Stimulated activated CD4-positive, alpha-beta T cell treated with anti-CD3 and anti-CD28 coated beads, Interleukin-1b, Interleukin-23, amount 100 ng/mL, for 1 hour (primary cell): ENCODE measurements at places on chromosomes 11 and 22.

DNA sequence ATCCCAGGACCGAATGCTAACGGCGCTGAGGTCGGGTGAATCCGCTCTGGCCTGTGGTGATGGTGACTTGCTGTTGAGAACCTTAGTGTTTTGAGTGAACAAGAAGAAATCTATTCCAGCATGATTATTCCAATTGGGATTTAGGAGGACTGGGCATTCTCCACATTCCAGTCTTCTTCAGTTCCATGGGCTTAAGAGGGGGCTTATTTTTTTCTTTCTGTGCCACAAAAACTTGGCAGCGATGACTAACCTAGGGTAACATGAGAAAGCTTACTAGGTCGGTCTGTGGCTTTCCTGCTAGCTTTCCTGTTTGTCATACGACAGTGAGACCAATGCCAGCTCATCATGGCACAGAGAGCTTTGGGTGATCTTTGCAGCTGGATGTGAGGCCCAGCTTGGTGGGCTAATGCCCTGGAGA lies 62.9 kb upstream of the ATXN10 start:
- DNase-seq, result no peak

DNA sequence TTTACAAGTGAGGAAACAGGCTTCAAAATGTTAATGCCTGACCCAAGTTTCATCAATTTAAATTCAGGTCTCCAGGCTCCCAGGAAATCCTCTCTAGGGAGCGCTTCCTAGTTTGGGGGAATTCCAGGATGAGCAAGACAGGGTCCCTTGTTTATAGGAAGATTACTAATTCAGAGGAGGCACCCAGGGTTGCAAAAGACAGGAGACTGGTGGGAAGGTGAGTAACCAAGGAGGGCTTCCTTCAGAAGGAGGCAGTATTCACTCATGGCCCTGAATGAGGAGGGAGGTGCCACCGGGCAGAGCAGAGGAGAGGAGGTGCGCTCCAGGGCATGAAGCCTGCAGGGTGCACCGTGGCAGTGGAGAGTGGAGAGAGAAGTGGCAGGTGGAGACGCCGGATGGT lies 1.6 kb downstream of the TMEM132A start:
- DNase-seq, result no peak

DNA sequence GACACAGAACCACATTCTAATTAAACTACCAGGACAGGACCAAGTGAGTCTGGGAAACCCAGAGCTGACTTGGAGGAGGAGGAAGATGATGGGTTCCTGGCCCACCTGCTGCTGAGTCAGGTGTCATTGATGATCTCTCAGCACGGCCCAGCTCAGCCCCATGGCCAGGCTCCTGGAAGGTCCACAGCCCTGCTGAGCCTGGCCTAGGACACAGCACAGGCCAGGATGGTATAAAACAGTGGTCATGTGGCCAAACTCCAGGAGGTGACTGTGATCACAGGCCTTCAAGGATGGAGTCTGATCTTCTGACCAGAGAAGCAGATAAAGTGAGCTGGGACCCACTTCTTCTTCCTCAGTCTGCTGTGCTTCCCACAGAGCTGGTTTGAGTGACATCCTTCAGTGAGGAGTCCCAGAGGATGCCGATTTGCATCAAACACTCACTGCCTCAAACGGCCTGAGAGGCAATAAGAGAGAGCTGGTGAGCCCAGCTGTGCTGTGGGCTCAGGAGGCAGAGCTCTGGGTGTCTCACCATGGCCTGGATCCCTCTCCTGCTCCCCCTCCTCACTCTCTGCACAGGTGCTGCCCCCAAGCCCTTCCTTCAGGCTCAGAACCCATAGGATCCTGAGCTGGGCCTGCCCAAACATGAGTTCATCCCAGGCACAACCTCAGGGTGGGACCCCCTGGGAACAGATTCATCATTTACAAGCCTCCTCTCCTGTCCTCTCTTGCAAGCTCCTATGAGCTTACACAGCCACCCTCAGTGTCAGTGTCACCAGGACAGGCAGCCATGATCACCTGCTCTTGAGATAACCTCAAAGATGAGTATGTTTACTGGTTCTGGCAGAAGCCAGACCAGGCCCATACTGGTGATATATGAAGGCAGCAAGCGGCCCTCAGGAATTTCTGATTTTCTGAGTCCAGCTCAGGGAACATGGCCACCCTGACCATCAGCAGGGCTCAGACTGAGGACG lies 37.7 kb upstream of the IGLL5 start:
- no peak for DNase-seq

DNA sequence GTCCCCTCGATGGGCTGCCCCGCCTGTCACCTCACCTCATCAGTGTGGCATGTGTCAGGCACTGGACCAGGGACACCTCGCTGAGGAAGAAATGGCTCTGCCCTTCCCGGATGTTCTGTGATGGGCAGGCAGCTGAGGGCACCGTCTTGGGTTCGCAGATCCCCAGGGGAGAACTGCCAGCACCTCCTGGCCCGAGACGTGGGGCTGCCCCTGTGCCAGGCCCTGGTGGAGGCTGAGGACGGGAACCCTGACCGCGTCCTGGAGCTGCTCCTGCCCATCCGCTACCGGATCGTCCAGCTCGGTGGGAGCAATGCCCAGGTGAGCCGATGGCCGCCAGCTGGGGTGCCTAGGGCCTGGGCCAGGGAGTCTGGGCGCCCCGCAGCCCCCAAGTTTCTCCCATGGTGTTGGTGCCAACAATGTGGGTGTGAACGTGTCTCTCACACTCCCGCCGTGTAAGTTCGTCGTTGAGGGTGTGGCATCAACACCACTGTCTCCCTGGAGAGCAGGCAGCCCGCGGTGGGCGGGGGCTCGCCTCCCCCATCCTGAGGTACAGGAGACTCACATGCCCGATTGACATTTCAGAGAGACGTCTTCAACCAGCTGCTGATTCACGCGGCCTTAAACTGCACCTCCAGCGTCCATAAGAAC lies 7.3 kb upstream of the GTSE1 start:
- DNase-seq, result no peak

DNA sequence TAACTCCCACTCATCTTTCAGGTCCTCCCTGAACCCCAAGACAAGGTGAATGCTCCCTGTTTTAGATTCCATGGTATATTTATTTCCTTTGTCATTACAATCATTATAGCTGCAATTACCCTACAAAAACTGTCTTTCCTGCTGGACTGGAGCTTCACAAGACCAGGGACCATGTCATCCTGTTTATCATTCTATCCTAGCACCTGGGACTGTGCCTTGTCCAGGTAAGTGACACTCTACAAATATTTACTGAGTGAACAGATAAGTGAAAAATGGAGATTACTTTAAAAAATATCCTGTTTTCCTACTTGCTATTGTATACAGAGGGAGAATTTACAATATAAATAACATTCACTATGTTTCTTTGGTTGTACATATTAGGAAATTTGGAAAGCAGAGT lies 22.5 kb upstream of the ELF5 start:
- no peak for DNase-seq

GRCh38 chr11:101576456-101576855 lies 7.4 kb downstream of the TRPC6 start:
- no peak for DNase-seq

DNA sequence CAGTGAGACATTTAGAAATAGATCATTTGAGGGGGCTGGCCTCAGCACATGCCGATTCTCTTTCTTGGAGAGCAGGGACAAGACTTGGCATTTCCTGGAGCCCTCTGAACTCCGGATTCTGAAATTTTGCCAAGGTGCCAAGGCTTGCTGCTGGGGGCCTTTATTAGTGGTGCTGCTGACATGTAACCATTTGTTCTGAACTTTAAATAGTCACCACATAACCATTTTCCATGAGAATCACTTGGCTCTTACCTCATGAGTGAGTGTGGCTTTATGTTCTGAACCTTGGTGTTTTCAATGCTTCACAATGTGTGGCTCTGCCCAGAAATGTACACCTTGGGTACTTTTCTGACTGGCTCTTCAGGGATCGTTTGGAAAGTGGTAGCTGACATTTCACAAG lies 33.3 kb downstream of the SYT13 start:
- DNase-seq, result no peak

- DNase-seq, result no peak
Measured at GRCh38 chr11:8017894-8018483, 30.9 kb downstream of the EIF3F start.

- no peak for DNase-seq
Measured at GRCh38 chr22:41822317-41823057, 10.4 kb upstream of the SREBF2 start.
